Ovary (tissue), 10 donors: ENCODE measurements at places on chromosomes 6 and 20. TPM values are rescaled to one million over a fixed set of nuclear protein-coding genes. Genes with fewer than 3 reads are reported as not detected.

DNA sequence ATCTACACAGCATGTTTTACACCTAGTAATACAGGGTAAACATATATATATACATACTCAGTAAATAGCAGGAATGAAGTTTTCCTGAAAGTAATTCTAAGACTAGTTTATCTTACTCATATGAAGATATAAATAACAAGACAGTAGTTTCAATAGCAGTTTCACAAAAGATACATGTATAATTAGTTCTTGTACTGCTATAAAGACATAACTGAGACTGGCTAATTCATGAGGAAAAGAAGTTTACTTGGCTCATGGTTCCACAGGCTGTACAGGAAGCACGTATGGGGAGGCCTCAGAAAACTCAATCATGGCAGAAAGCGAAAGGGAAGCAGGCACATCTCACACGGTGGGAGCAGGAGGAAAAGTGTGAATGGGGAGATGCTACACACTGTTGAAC is 16.9 kb downstream of the RARS2 start:
- no peak for DNase-seq

DNA sequence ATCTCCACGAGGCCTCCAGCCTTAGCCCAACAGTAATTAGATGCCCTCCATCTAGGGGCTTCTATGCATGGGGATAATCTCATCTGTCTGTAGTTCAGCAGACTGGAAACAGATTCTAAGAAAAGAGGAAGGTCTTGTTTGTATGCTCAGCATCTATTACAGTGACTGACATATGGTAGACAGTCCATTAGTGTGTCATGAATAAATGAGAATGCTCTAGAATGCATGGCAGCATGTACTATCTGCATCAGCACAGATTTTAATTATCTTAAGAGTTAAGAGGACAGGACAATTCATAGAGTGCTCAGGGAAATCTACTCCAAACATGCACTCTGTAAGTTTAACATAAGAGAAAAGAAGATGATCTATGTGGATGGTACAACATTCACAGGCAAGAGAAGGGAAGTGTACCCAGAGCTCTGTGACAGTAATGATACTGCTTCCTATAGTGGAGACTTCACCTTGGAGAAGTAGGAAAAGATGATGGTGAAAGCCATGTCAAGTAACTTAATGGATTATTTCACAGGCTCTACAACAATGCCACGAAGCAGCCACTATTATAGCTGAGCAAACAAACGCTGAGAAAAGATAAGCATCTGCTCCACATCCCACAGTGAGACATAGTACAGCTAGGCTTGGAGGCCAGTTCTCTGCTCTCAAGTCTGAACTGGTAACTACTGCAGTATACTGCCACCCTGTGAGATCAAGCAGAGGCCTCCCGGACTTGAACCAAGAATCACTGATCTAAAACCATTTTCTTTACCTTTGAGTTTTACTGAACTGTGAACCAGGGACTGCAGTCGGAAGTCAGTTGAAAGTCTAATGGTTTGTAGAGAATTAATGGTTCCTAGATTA is 309.2 kb upstream of the SPTLC3 start:
- no peak for DNase-seq

GRCh38 chr6:70474751-70475150 is 61.4 kb downstream of the FAM135A start:
- no peak for DNase-seq

DNA sequence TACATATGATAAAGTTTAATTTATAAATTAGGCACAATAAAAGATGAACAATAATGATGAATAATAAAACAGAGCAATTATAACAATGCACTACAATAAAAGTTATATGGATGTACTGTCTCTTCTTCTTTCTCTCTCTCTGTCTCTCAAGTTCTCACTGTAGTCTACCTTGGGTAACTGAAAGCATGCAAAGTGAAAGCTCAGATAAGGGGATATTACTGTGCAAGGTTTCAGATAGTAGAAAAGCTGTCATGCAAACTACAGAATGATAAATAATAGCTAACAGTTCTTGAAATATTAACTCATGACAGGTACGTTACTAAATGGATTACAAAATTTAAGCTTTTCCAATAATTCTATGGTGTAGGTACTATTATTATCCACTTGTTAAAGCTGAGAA is 311.9 kb upstream of the PRDM1 start:
- DNase-seq, result no peak

Gene COQ3
- polyA plus RNA-seq, result 8.1 TPM

Gene CHMP4B
- 118 TPM for polyA plus RNA-seq

Gene BCAS1
- 0.57 TPM for polyA plus RNA-seq
